ENCODE measurements at places on chromosomes 5 and 9.

DNA sequence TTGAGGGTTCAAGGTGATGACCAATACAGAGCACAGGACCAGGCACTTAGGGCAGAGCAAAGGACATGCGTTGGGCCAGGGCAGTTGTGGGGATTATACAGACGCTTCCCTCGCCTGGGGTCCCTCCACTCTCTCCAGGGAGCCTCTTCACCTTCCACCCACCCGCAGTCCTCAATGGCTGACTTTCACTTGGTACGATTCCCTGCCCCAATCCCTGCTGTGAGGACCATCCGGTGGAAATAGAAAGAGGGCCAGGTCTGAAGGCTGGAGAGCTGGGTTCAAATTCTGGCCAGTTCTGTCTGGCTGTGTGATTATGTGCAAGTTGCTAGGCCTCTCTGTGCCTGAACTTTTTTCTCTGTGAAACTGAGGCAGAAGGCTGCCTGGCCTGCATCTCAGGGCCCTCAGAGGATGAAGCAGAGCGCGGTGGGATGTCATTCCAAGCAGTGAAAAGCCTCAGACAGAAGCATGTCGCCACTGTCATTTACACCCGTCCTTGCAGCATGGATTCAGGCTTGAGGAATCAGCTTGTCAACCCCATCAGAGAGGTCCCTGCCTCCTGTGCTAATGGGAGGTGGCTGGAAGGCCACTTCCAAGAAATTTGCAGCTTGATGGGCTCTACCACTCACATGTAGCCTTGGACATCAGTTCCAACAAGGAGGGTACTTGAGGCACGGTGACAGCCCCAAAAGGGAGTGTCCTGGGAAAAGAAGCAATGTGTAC lies 206.6 kb upstream of the IER5L start:
- DNase-seq = no peak

- peak; percentile 2 for DNase-seq
These were observed 708.7 kb downstream of the CDH9 start for GRCh38 chr5:26329562-26330189.

DNA sequence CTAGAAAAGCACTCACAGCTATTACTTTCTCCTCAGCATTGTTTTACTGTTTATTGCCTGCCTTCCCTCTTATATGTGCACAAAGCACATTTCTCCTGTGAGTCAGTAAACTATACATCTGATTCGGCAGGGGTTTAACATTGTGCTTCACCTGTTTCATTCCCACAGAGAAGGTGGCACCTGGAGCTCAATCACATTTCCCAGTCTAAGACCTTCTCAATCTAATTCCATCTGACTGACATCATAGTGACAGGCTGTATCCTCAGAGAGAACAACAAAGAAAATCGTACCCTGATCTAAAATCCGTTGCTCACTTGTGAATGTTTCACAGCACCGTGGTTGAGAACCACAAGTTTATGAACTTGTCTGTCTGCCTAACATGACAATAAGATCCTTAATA lies 92.4 kb upstream of the CAST start:
- no peak for DNase-seq

GRCh38 chr9:109383356-109383755 lies 62.5 kb upstream of the EPB41L4B start:
- no peak for DNase-seq

GRCh38 chr5:38285226-38285625 lies 26.9 kb downstream of the EGFLAM start:
- DNase-seq = no peak

DNA sequence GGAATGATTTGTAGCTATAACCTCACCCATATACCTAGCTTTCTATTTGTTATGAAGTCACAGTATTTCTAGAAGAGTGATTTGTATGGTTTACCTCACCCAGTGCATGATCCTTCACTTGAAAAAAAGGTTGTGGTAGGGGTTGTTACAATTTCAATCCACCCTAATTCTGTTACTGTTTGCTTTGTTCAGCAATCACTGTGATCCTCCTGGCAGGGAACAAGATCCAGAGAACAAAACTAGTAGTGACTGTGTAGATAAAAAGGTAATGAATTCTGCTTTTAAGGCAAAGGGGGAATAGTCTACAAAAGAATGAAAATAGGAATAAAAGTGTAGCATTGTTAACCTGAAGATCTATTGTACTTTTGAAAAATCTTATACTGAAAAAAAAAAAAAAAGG lies 191.3 kb upstream of the SH3GL2 start:
- DNase-seq = no peak

DNA sequence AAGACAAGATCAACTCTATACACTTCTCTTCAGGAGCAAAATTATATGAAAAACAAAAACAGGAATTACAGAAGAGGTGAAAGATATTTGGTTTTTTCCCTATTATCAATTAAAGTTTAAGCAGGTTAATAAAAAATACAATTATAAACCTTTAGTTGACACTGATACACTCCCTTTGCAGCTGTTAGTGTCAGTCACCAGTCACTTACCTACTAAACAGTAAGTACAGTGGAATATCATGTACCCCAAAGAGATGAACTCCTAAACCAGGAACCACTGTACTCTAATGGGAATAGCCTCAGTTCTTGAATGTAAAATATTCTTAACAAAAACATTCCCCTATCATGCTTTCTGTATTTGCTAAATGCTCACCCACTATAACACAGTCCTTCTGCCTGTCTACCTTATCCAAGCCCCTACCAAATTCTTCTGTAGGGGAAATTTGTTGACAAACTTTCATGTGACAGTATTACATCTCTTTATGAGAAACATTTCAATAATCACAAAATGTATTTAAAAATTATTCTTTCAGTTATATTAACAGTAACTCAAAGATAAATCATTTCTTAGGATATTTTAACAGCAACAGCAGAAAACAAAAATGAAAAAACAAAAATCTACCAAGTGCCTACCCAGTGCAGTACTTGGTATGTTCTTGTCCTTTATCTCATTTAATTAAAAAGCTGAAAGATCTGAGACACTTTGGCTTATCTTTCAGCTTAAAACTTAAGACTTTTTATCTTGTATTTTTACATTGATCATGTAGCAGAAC lies 212.8 kb downstream of the MLLT3 start:
- no peak for DNase-seq

GRCh38 chr5:172573986-172574870 lies 66.8 kb upstream of the NEURL1B start:
- no peak for DNase-seq

DNA sequence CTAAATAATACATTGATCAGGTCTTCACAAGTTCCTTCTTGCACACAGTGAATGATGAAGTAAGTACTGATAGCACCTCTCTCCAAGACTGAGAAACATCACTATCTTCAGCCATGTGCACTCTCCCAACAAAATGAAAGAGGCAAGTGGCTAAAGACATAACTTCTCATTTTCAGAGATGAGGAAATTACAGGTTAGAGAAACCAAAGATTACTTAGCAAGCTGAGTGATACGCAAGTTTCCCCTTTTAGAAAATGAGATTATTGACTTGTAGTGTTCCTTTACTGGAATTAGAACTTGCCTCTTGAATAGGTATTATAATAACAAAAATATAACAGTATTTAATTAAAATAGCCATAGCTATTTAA lies 21.6 kb downstream of the CEMIP2 start:
- DNase-seq = no peak

- DNase-seq = no peak
These were observed 164.2 kb downstream of the MEF2C start for GRCh38 chr5:88718736-88719135.

GRCh38 chr5:126831156-126831555 lies 54.2 kb downstream of the LMNB1 start:
- no peak for DNase-seq
